ENCODE measurements at places on chromosomes 13 and 19.

DNA sequence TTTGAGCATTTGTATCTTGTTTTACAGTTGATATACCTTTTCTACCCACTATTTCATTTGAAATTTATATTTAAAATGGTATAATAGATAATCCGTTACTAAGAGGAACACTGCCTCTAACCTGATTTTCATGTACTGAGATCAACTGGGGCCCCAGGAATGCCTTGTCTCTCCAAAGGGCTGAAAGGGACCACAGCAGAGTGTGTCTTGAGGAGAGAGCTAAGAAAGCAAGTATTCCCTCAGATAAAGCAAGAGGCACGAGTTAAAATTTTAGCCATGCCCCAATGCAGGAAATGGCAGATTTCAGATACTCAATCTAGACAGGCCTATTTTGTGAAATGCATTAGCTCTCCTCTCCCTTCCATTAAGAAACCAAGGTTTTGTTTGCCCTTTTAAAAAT is 10.7 kb downstream of the UQCRFS1 start:
- no peak for DNase-seq
- no peak overlapping the region for H3K27ac ChIP-seq
- H3K27me3 ChIP-seq = no peaks in the 10 kb centered on the region
- no peak overlapping the region for H3K4me3 ChIP-seq
- H3K36me3 ChIP-seq = peaks cover 22% of the 10 kb centered on the region
- peaks cover 9% of the 10 kb centered on the region for H3K4me1 ChIP-seq

GRCh38 chr13:91072486-91072885 is 275.0 kb upstream of the MIR17HG start:
- no peak for DNase-seq
- no peaks in the 10 kb centered on the region for H3K4me1 ChIP-seq
- no peak overlapping the region for H3K4me3 ChIP-seq
- H3K36me3 ChIP-seq = no peaks in the 10 kb centered on the region
- no peak overlapping the region for H3K27ac ChIP-seq

DNA sequence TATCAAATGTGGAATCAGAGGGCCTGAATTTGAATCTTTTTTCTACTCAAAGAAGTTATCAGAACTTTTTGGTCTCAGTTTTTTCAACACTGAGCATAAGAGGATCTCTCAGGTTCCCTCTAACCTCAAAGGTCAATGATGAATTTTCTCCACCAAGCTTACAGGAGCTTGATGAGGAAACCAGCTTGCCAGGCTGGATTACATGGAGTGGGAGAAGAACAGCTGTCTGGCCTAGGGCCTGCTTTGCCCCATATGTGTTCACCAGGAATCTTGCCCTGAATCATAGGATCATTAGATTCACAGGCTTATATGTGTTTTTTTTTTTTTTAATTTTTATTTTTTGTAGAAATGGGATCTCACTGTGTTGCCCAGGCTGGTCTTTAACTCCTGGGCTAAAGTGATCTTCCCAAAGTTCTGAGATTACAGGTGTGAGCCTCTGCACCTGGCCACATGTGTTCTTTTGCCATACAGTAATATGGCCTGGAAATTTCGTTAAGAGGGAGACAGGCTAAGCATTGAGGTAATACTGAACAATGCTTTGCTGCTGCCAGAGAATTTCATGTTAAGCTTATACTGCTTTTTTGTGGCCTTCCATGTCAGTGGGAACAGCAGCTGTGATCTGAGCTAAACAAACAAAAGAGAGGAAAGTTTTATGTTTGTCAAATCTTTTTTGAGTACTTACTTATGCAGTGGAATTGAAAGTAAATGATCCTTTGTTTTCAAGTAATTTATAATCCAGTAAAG is 110.6 kb downstream of the DNAJC3 start:
- H3K4me1 ChIP-seq = no peaks in the 10 kb centered on the region
- no peaks in the 10 kb centered on the region for H3K27me3 ChIP-seq
- H3K36me3 ChIP-seq = peaks cover 70% of the 10 kb centered on the region
- DNase-seq = no peak

DNA sequence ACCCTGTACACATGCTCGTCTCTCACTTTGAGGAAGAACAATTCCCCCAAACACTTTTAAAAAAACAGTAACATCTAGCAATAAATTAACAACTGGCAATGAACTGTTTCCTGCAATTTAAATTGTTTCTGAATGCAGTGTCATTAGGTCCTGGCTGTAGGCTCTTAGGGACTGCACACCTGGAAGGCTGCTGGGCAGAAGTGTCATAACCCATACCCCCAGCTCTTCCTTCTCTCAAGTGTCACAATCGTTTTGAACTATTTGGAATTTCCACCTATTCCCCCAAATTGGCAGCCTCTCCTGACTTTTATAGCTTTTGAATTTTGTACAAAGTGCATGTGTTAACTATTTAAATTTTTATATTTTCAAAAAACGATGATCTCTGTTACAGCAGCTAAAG is 38.2 kb upstream of the KPNA3 start:
- DNase-seq = no peak
- H3K36me3 ChIP-seq = no peaks in the 10 kb centered on the region
- H3K27me3 ChIP-seq = no peaks in the 10 kb centered on the region
- H3K27ac ChIP-seq = no peak overlapping the region
- H3K4me1 ChIP-seq = peaks cover 7% of the 10 kb centered on the region
- no peak overlapping the region for H3K4me3 ChIP-seq

GRCh38 chr19:30890033-30890432 is 459.2 kb downstream of the TSHZ3 start:
- no peaks in the 10 kb centered on the region for H3K36me3 ChIP-seq
- no peaks in the 10 kb centered on the region for H3K4me1 ChIP-seq
- no peak for DNase-seq
- no peak overlapping the region for H3K4me3 ChIP-seq
- H3K27ac ChIP-seq = no peak overlapping the region
- H3K27me3 ChIP-seq = peaks cover 8% of the 10 kb centered on the region

GRCh38 chr13:40505196-40505595 is 161.2 kb downstream of the FOXO1 start:
- H3K36me3 ChIP-seq = no peaks in the 10 kb centered on the region
- peaks cover 51% of the 10 kb centered on the region for H3K4me1 ChIP-seq
- H3K4me3 ChIP-seq = no peak overlapping the region
- H3K27ac ChIP-seq = no peak overlapping the region

GRCh38 chr13:34654647-34655046 is 287.4 kb upstream of the NBEA start:
- H3K4me3 ChIP-seq = no peak overlapping the region
- H3K36me3 ChIP-seq = no peaks in the 10 kb centered on the region
- no peak for DNase-seq
- H3K27ac ChIP-seq = no peak overlapping the region
- no peaks in the 10 kb centered on the region for H3K4me1 ChIP-seq

DNA sequence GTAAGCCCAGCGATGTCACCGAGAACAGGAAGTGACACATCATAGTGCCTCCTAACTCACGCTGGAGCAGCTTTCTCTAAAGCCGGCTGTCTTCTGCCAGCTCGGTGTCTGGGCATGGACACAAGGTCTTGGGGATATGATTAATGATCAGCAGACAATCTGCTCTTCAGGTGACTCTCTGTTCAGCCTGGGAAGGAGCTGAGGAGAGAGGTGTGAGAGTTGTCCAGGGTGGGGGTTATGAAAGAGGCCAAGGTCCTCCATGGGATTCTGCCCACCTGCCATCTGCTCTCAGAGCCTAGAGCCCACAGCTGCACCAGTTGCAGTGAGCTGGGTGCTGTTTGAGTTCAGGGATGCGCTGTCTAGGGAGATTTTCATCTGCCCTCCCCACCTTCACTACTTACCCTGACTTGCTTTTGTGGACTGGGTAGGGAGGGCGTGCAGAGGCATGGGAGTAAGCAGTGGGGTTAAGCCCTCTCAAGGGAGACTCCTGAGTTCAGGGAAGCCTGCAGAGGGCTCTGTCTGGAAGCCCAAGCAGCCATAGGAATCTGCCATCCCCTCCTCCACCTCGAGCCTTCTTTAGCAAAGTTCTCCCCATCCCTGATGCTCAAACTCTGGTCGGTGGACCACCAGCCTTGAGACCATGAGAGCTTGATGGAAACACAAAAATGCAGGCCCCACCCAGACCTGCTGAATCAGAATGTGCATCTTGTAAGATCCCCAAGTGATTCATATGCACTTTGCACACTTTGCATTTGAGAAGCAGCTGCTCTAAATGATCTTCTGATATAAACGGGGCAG is 539.7 kb downstream of the RFC3 start:
- no peaks in the 10 kb centered on the region for H3K4me1 ChIP-seq
- no peak overlapping the region for H3K27ac ChIP-seq
- DNase-seq = no peak
- H3K36me3 ChIP-seq = no peaks in the 10 kb centered on the region

GRCh38 chr13:51318876-51319275 is 20.6 kb upstream of the SERPINE3 start:
- no peak for DNase-seq
- no peaks in the 10 kb centered on the region for H3K4me1 ChIP-seq
- no peak overlapping the region for H3K27ac ChIP-seq

DNA sequence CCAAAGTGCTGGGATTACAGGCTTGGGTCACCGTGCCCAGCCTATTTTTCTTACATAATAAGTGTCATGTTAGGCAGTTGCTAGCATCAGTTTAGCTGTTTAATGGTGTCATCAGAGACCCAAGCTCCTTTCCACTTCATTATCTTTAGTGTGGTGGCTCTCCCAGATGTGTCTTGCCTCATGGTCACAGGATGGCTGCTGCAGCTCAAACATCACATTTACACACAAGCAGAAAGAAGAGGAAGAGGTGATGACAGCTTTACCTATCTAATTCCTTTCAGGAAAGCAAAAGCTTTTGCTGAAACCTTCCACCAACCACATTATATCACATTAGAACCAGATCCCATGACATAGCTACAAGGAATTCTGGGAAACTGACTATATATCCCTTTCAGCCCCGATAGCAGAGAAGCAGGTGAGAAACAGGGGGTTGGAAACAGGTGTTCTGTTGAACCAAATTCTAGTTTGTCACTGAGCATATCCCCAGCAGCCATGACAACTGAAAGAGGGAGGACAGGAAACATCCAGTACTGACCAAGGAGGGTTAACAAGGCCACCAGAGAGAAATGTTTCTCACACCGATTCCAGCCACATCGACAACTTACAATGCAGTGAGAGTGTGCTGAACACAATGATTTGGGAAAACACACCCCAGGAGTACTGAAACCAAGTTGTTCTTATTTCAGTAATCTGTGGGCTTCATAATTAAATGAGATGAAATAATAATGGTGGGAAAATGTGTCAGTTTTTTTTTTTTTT is 617.0 kb downstream of the UQCRFS1 start:
- no peak overlapping the region for H3K27ac ChIP-seq
- H3K36me3 ChIP-seq = no peaks in the 10 kb centered on the region
- H3K4me1 ChIP-seq = no peaks in the 10 kb centered on the region
- peaks cover 2% of the 10 kb centered on the region for H3K27me3 ChIP-seq
- H3K4me3 ChIP-seq = no peak overlapping the region
- DNase-seq = no peak

DNA sequence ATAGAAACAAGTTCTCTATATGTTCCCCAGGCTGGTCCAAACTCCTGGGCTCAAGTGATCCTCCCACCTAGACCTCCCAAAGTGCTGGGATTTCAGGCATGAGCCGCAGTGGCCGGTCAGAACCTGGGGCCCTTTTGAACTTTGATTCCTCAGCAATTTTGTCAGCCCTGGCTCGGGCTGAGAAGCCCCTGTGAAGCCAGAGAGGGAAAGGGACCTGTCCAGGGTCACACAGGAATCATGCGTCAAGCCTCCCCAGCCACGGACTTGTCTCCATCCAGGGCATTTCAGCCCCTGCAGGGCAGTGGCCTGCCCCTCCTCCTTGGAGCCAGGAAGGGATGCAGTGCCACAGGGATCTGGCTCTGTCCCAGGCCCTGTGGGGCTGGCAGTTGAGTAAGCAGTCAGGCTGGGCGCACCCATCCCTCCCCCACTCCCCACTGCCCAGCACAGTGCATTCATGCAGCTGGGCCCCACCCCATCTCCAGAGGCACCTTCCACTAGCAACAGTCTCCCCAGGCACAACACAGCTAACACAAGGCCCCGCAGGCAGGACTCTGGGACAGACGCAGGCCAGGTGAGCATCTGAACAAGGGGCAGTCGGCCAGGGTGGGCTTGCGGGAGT is at the start of gene CAPS:
TSS of gene CAPS (plus strand) at position 516 of the 619 bp plus-strand sequence. CDS start 153 bp downstream, outside the sequence.
- DNase-seq = no peak
- H3K36me3 ChIP-seq = peaks cover 14% of the 10 kb centered on the region
- H3K4me1 ChIP-seq = no peaks in the 10 kb centered on the region
- H3K27ac ChIP-seq = no peak within 1 kb of the TSS

DNA sequence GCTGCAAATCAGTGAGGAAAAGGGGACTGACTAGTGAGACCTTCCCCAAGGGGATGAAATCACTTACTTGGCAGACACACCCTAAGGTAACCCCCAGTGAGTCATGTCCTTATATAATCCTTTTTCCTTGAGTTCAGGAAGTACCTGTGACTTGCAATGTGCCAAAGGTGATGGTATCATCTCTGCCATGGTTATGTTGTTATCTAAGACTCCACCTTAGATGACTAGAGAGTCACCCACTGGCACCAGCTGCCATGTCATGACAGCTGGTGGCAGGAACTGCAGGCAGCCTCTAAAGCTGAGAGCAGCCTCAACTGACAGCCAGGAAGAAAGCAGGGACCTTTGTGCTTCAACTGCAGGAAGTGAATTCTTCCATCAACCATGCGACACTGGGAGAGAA is 12.5 kb downstream of the PBX4 start:
- peak overlapping the region; percentile 11 for H3K4me3 ChIP-seq
- no peaks in the 10 kb centered on the region for H3K27me3 ChIP-seq
- peak overlapping the region; percentile 74 for H3K27ac ChIP-seq
- H3K4me1 ChIP-seq = peaks cover 62% of the 10 kb centered on the region
- DNase-seq = peak; percentile 68

DNA sequence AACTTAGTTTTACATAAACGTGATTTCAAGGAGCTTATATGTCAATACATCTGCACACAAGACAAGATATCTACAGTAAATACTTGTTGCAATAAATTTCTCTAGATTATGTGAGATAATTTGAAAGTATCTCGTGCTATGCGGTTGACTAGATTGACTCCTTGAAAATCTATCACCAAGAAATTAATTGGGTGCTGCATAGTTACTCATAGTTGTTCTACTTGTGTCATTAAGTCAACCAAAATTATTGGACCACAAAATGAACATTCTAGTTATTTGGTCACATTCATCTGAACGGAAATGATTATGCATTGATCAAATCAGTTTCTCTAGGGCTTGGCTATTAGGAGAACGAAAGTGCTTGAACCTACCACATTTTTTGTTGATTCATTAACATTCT is 2291.5 kb downstream of the PCDH9 start:
- no peak for DNase-seq
- H3K27ac ChIP-seq = no peak overlapping the region
- no peaks in the 10 kb centered on the region for H3K36me3 ChIP-seq
- no peak overlapping the region for H3K4me3 ChIP-seq
- no peaks in the 10 kb centered on the region for H3K4me1 ChIP-seq

All from activated CD4-positive, alpha-beta T cell treated with anti-CD3 and anti-CD28 coated beads for 36 hours (primary cell).